ENCODE measurements at places on chromosomes 16 and 17. TPM values are rescaled to one million over a fixed set of nuclear protein-coding genes. Genes with fewer than 3 reads are reported as not detected.

Gene CHST4
- total RNA-seq, result under 0.01 TPM

Gene GAS7
- total RNA-seq, result 1.0 TPM

Gene OR1E2
- not detected for total RNA-seq

Gene CES3
- 0.17 TPM for total RNA-seq

Gene CDK3
- 3.5 TPM for total RNA-seq

Gene NDUFAB1
- 186 TPM for total RNA-seq

Gene PRSS8
- total RNA-seq, result 0.30 TPM

Gene GLIS2
- total RNA-seq, result 3.3 TPM

Gene SDK2
- 0.15 TPM for total RNA-seq

Gene TMEM235
- not detected for total RNA-seq

Gene TBC1D3B
- total RNA-seq, result not detected

Gene CBX2
- total RNA-seq, result 10.9 TPM

Gene MT4
- not detected for total RNA-seq

Gene CACNG1
- total RNA-seq, result not detected

Gene AOC3
- total RNA-seq, result 0.15 TPM

Gene TMEM114
- total RNA-seq, result not detected

Gene VPS25
- 96.9 TPM for total RNA-seq

Gene KRT40
- not detected for total RNA-seq

Gene ATP2A1
- total RNA-seq, result 0.15 TPM
